ENCODE measurements at places on chromosomes 7 and 10. TPM values are rescaled to one million over a fixed set of nuclear protein-coding genes. Genes with fewer than 3 reads are reported as not detected.

- no peak for DNase-seq
These were observed 12.0 kb upstream of the PARP12 start for GRCh38 chr7:140074780-140075179.

DNA sequence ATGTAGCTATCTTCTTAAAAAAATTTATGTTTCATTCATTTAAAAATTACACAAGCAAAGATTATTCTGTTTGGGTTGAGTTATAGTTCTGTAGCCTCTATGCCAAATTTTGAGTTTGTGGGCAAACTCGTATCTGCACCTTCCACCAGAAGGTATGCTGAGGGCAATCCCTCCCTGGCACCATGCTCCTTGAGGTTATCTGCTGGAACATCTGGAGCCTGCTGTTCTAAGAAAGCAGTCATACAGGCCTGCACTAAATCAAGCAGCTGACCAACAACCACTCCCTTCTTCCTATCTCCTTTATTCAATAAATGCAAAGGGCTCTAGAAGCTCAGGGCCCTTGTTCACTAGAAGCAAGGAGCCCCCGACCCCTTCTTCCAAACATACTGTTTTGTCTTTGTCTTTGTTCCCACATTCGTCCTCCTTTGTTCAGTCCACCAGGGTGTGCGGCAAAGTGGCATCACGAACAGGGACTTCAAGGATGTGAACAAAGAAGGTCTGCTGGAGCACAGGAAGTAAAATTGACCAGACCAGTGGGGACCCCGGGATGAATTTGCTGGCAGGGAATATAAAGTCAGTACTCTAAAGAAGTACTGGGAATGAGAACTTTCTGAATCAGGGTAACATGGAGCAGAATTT is 36.4 kb downstream of the OR13A1 start:
- DNase-seq, result no peak

Gene GSTO2
- total RNA-seq, result 47.0 TPM

GRCh38 chr10:29735628-29736365 is 101.0 kb upstream of the SVIL start:
- peak; percentile 93 for DNase-seq

DNA sequence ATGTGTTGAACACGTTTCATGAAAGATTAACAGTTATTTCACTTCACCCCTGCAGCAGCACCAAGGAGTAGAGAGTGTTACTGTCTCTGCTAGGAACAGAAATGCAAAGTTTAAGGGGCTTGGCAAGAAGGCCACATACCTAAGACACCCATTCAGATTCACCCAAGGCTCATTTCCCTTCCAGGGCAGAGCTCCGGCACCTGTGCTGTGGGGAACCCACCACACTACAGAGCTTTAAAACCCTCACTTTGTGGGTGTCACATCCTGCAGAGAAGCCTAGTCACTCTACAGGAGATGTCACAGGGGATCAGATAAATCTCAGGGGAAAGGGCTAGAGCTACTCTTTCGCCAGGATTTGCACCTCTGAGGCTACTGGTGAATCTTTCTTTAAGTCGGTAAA is 176.1 kb upstream of the KLF6 start:
- DNase-seq, result no peak

Gene NKX2-3
- not detected for total RNA-seq

- peak; percentile 62 for DNase-seq
These were observed 18.4 kb downstream of the ADAM8 start for GRCh38 chr10:133258066-133258817.

Gene ADCYAP1R1
- 2.6 TPM for total RNA-seq

Gene ACTR3C
- 18.2 TPM for total RNA-seq

GRCh38 chr10:92027141-92027540 is 103.6 kb downstream of the BTAF1 start:
- no peak for DNase-seq

GRCh38 chr10:16360001-16360400 is 76.8 kb upstream of the PTER start:
- DNase-seq, result no peak

Gene PIK3AP1
- total RNA-seq, result 3.3 TPM

GRCh38 chr10:44032216-44032615 is 352.7 kb downstream of the CXCL12 start:
- no peak for DNase-seq

- no peak for DNase-seq
These were observed 24.5 kb downstream of the RAPGEF5 start for GRCh38 chr7:22332461-22332870.

DNA sequence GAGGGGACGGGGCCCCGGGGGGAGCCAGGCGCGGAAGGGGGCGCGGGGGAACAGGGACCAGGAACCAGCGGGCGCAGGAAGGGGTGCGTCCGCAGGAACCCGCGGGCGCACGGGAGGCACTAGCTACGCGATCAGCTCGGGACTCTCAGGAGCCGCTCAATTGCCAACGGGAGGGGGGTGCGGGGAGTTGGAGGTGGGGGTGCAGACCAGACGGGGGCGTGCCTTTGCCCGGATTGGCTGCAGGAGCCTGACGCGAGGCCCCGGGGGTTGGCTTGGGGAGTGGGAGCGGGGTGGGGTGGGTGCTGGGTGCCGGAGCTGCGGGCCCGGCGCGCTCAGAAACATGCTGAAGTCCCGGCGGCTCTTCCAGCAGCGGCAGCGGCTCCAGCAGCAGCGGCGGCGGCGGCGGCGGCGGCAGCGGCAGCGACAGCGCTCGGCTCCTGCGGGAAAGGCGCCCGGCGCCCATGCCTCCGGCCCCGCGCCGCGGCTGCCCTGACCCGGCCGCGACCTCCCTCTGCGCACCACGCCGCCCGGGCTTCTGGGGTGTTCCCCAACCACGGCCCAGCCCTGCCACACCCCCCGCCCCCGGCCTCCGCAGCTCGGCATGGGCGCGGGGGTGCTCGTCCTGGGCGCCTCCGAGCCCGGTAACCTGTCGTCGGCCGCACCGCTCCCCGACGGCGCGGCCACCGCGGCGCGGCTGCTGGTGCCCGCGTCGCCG is at the start of gene ADRB1:
Gene ADRB1 (plus strand): TSS at position 335 of the 715 bp plus-strand sequence. CDS start 267 bp downstream, at position 602.
- peak; percentile 90 for DNase-seq

- DNase-seq, result no peak
These were observed 314.6 kb downstream of the CXCL12 start for GRCh38 chr10:44070282-44070681.

DNA sequence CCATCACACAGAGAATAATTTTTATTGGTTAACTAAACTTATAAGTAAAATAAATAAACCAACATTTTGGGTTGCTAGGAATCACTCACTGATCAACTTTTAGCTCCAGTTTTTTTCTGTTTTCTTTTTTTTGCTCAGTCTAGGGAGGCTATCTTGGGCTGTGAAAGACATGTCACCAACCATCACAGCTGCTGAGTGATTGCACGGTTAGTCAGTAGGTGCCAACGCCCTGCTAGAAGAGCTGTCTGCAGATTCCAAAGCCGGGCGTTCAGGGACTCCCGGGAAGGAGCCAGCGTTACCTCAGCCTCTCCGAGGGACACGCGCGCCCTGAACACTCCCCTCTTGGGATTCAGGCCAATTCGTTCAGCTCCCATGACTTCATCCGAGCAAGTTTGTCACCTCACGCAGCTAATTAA is 604 bp upstream of the STAM start:
- peak; percentile 68 for DNase-seq

DNA sequence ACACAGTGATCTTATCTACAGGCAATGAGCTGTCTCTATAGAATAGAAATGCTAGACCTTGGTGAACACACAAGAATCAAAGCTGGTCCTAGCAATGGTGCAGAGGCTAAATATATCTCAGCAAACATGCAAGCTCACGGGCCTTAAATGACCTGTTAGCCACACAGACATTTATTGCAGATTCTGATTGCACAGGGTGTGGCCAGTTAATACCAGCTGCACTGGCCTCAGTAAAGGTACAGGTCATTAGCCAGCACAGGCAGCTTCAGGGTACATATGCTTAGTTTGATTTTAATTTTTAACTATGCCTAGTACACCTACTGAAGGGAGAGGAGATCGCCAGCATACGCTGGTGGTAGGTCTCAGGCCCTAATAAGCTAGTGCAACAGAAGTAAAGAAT is 265.4 kb upstream of the DGKB start:
- no peak for DNase-seq

DNA sequence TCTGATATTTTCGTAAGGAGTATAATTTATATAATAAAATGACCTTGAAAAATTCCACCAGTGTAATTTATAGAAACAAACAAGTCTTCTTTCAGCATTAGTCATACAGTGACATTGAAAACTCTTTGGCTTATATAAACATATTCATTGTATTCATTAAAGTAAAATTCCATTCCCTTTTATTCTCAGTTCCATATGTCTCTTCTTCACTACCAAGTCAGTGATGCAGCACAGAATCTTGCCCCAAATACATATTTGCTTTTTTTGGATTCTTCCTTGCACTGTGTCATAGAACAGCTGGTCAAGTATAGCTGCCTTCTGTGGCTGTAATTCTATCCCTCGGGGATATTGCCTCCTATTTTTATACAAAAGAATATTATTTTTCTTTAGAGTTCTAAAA is 884.5 kb upstream of the POT1 start:
- DNase-seq, result no peak

Gene WAPL
- total RNA-seq, result 43.2 TPM

GRCh38 chr7:107180378-107180777 is 11.6 kb downstream of the HBP1 start:
- DNase-seq, result no peak

DNA sequence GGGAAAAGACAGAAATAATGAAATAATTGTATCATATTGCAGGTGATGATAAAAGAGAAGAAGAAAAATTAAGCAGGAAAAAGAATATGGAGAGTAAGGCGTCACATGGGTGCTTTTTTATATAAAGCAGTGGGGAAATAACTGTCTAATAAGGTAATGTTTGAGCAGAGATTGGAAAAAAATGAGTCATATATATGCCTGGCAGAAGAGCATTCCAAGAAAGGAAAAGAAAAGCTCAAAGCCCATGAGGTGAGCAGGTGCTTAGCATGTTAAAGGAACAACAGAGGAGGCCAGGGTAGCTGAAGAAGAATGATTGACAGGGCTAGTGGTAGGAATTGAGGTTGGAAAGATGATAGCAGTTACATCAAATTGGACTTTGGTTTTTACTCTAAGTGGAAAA is 739.5 kb downstream of the SORCS1 start:
- no peak for DNase-seq

Gene DPYSL4
- total RNA-seq, result 2.1 TPM

Gene AGR3
- total RNA-seq, result 8.7 TPM

- DNase-seq, result no peak
These were observed 60.2 kb upstream of the ADGRA1 start for GRCh38 chr10:133027482-133027881.

- no peak for DNase-seq
These were observed 39.6 kb downstream of the STAM start for GRCh38 chr10:17683541-17683940.

DNA sequence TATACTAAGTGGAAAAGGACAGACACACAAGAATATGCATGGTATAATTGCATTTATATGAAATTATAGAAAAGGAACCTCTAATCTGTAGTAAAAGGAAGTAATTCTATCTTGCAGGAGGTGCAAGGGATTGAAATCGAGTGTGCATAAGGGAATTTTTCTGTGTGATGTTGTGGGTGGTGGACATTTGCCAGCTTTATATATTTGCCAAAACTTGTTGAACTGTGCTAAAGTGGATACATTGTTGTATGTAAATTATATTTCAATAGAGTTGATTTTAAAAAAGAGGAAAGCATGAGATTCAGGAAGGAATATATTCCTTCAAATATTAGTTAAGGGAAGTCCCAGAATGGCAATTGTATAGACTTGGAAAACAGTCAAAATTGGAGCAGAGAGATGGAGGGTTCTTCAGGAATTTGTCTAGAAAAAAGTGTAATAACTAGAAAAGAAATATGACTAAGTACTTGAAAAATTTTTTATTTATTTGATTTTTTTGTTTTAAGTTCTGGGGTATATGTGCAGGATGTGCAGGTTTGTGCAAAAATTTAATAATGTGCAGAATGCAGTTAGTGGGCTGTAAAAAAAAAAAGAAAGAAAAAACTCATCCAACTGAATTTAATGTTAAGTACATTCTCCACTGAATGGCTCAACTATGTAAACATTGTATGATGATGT is 96.1 kb downstream of the ARL4A start:
- no peak for DNase-seq

Gene UNCX
- total RNA-seq, result not detected

Gene GHRHR
- total RNA-seq, result not detected

DNA sequence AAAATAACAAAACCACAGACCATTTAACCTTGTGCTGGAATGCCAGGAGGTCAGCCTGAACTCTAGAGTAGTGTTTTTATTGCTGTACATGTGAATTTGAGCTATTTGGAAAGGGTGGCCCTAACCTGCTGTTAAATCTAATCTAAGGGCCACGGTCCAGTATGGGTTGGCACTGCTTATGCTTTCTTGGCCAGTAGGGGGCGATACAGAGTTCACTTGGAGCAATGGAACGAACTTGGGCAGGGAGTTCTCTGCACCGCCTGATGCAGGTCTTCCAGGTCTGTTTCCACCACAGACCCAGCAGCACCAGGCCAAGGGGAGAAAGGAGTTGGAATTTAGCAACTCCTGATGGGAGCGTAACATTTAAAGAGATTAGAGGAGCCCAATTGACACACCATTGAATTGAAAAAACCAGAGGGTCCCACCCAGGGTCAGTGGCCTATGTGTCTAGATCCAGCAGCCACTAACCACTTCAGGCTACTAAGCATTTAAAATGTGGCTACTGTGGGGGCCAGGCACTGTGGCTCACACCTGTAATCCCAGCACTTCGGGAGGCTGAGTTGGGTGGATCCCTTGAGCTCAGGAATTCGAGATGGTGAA is 75.7 kb upstream of the EFCAB10 start:
- peak; percentile 55 for DNase-seq

DNA sequence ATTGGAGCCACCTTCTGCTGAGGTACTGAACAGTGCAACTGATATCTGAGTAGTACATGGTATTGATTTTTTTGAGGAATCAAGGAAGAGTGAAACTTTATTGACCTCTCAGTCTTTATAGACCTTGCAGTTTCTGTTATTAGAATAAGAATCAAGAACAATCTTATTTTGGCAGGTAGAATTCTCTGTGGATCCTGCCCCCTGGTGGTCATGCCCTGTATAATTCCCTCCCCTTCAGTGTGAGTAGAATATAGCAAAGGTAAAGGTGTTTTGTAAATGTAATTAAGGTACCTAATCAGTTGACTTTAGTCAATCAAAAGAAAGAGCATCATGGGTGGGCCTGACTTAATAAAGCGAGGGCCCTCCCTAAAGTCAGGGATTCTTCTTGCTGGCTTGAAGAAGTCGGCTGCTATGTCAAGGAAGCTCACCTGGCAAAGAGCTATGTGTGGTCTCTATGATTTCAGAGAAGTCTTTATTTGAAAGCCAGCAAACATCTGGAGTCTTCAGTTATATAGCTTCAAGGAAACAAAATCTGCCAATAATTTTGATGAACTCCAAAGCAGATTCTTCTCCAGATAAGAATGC is 142.8 kb downstream of the LSM5 start:
- no peak for DNase-seq

DNA sequence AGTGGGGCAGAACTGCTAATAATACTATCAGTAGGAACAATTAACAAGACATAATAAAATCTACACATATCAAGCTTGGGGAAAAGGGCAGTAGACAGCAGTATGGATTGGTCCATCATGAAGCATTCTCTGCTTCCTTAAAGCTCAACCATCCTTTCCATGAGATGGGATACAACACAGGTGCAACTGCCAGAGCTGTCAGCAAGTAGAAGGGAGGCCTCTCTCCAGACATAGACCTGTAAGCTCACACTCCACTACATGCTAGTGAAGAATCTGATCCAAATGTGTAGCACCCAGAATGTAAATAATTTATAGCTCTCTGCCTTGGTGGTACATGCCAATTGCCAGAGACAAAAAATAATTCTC is 41.5 kb upstream of the ANAPC16 start:
- no peak for DNase-seq

- no peak for DNase-seq
These were observed 4.2 kb downstream of the KIFBP start for GRCh38 chr10:68992636-68993440.
